A549 (cell line): ENCODE measurements at places on chromosomes 2 and 18. TPM values are rescaled to one million over a fixed set of nuclear protein-coding genes. Genes with fewer than 3 reads are reported as not detected.

DNA sequence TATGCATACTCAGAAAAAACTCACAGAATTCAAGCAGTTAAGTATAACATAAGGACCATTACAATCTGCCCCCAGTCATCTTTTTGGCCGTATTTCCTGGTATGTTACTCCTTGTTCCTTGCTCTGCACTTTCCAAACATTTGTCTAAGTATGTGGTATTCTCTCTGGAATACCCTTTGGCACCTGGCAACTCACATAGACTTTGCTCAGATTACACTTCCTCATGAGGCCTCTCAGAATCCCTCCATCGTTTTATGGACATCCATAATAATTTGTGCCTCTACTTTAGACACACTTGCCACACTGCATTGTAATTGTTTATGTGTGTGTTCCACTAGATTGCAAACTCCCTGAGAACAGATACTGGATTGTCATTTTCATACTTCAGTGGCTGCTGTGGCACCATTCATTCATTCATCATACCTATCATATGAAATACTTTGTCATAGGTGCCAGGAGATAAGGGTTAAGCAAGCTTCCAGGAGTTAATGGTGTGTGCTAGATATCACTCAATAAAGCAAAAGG, 84.0 kb downstream of the HIBCH start:
- DNase-seq = no peak

GRCh38 chr2:135225781-135226180, 173.7 kb downstream of the RAB3GAP1 start:
- DNase-seq = no peak

- DNase-seq = peak; percentile 49
These were observed 296 bp downstream of the TTC21B start for GRCh38 chr2:165953306-165953654.

DNA sequence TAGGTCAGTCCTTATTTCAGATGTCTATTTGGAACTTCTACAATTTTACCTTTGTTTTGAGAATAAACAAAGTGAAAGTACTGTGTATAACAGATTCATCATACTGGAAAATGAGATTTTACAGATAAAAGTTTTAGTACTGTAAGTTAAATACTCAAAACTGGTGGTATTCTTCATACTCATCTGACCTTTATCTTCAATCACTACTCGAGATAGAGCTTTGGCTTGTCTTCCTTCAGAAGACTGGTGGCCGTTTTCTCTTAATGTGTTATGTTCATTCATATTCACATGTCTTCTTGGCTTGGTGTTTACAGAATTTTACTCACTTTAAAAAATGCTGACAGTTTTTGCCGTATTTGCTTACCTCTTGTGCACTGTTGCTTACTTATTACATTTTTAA, 2.1 kb downstream of the SPOPL start:
- no peak for DNase-seq

GRCh38 chr2:237355701-237356100, 58.3 kb downstream of the COL6A3 start:
- no peak for DNase-seq

GRCh38 chr2:191155608-191156071, 4.8 kb upstream of the STAT4 start:
- peak; percentile 35 for DNase-seq

- DNase-seq = no peak
These were observed 42.7 kb upstream of the RPL31 start for GRCh38 chr2:100959225-100959880.

DNA sequence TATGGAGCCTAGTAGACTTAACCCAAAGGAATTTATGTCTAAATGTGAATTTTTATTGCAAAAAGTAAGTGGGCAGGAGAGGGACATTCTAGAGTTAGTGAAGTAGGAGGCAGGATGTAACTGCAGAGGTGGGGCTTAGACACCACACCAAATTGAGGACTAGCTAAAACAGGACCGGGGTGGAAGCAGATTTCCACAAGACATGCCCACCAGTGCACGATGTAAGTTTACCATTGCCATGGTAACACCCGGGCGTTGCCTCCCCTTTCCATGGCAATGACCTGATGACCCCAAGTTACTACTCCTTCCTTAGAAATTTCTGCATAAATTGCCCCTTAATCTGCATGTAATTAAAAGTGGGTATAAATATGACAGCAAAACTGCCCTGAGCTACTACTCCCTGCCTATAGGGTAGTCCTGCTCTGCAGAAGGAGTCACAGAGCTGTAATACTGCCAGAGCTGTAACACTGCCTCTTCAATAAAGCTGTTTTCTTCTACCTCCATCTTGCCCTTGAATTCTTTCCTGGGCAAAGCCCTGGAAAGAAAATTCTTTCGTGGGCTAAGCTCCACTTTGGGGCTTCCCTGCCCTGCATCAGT, 509.7 kb downstream of the ERBB4 start:
- DNase-seq = no peak

- DNase-seq = no peak
These were observed 12.2 kb upstream of the CYRIA start for GRCh38 chr2:16677875-16678274.

- DNase-seq = no peak
These were observed 83.6 kb upstream of the BCL2L11 start for GRCh38 chr2:111037128-111037527.

- no peak for DNase-seq
These were observed 360.6 kb upstream of the HNRNPA3 start for GRCh38 chr2:176851889-176852483.

DNA sequence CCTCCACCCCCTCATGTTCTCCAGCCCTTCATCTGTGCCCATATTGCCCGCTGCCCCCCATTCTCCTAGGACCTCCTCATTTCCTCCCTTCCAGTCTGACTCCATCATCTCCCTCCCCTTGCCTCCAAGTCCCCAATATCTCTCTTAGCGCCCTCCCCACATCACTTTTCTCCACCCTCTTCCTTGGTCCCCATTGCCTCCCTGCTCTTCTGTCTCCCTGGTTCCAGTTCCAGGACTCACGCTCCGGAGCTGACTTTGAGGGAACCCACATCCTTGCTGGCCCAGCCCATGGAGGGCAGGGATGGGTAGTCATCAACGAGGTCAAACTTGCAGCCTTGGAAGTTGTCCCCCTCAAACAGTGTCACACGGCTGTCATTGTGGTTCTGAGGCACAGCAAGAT, 2.6 kb downstream of the CRYBA2 start:
- no peak for DNase-seq

- DNase-seq = no peak
These were observed 25.5 kb downstream of the CHST10 start for GRCh38 chr2:100391735-100392515.

DNA sequence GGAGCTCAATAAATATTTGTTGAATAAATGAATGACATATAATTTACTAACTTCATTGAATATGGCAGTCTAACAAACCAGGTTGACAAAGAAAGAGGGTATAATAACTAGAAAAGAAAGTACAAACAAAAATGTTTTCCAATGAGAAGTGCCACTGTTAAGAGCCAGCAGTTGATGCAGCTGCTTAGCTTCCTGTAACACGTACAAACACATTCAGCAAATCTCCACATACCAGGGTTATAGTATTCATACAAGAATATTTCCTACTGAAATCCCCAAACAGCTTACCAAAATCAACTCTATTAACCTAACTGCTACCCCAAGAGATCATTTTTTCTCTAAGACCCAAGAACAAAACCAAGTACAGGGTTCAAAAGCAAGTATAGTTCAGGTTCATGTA, 77.7 kb downstream of the THADA start:
- no peak for DNase-seq

- no peak for DNase-seq
These were observed 4.8 kb downstream of the UGP2 start for GRCh38 chr2:63846487-63846886.

DNA sequence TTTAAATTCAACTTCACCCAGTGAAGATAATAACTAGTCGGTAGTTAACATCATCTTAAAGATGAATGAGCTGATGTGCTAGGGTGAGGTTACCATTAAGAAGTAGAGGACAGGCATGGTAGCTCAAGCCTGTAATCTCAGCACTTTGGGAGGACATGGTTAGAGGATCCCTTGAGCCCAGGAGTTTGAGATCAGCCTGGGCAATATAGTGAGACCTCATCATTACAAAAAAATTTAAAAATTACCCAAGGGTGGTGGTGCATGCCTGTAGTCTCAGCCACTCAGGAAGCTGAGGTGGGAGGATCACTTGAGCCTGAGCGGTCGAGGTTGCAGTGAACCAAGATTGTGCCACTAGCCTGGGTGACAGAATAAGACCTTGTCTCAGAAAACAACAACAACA, 4.7 kb downstream of the GALNT5 start:
- no peak for DNase-seq

GRCh38 chr2:74002505-74003421, 18.1 kb downstream of the TET3 start:
- DNase-seq = no peak

DNA sequence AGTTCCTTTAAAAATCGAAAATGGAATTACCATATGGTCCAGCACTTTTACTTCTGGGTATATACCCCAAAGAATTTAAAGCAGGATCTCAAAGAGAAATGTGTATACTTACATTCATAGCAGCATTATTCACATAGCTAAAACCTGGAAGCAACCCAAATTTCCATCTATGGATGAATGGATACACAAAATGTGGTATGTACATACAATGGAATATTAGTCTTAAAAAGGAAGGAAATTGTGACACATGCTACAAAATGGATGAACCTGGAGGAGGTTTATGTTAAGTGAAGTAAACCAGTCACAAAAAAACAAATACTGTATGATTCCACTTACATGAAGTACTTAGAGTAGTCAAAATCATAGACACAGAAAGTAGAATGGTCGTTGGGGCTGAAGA, 147.9 kb upstream of the LTBP1 start:
- DNase-seq = no peak

GRCh38 chr2:20447437-20448245, 767 bp downstream of the RHOB start:
- DNase-seq = no peak

MATN3 gene
- polyA plus RNA-seq = 11.2 to 17.2 TPM (median 14.2 TPM) in 3 replicates

DYNAP gene
- not detected in 3 replicates for polyA plus RNA-seq

LAMA1 gene
- 0.05 TPM in 2 of 3 replicates, not detected in the other for polyA plus RNA-seq

ARHGAP25 gene
- polyA plus RNA-seq = 0.50 to 0.65 TPM (median 0.52 TPM) in 3 replicates

MAL gene
- polyA plus RNA-seq = not detected in 3 replicates

RUFY4 gene
- not detected in 3 replicates for polyA plus RNA-seq

CRYGD gene
- polyA plus RNA-seq = not detected in 3 replicates

CPLX4 gene
- polyA plus RNA-seq = not detected in 3 replicates

COLEC12 gene
- 0.01 TPM in 1 of 3 replicates, not detected in the others for polyA plus RNA-seq

RAMP1 gene
- not detected in 3 replicates for polyA plus RNA-seq
